ENCODE measurements at places on chromosomes 12 and 14. TPM values are rescaled to one million over a fixed set of nuclear protein-coding genes. Genes with fewer than 3 reads are reported as not detected.

GALNT8 gene
- polyA plus RNA-seq, result 45.1 TPM

GLIPR1L1 gene
- polyA plus RNA-seq, result 0.66 TPM

AMDHD1 gene
- polyA plus RNA-seq, result 0.33 TPM

LRRC10 gene
- polyA plus RNA-seq, result not detected

GRCh38 chr12:56758728-56759262, 4.3 kb upstream of the HSD17B6 start:
- DNase-seq, result no peak

GRCh38 chr14:58808828-58809227, 171.1 kb downstream of the DACT1 start:
- no peak for DNase-seq

DNA sequence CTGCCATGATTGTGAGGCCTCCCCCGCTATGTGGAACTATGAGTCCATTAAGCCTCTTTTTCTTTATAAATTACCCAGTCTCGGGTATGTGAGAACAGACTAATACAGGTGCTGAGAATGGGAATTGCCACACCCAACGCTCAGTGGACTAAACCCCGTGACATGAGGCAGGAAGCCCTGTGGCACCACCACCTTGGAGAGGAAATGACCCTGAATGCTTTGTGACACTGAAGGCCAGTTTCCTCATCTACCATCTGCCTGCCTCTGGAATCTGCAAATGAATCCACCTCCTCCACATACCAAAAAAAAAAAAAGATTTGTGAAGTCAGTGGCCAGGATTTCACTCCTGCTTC, 41.6 kb downstream of the NT5DC3 start:
- DNase-seq, result no peak

GRCh38 chr12:2955888-2956287, 3.3 kb upstream of the TEAD4 start:
- no peak for DNase-seq

GRCh38 chr14:62722406-62722805, 322.9 kb downstream of the KCNH5 start:
- DNase-seq, result no peak

DNA sequence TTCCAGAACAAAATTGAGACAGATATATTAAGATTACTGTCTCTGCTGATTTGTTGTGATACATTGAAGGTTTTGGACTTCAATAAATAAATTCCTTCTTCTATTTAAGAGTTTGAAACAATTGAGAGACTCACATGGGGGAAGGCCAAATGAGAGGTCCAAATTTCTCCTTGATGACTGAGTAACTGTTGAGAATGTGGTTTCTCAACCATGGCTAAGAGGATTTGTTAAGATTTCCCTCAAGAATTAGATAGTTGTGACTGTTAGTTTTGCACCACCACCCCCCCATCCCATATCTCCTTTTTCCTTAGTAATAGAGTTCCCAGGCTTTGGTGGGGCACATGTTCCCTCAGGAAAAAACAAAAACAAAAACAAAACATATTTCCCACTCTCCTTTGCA, 47.7 kb upstream of the IGF1 start:
- no peak for DNase-seq

- DNase-seq, result no peak
Measured at GRCh38 chr12:44077294-44077693, 241.4 kb downstream of the TMEM117 start.

DNA sequence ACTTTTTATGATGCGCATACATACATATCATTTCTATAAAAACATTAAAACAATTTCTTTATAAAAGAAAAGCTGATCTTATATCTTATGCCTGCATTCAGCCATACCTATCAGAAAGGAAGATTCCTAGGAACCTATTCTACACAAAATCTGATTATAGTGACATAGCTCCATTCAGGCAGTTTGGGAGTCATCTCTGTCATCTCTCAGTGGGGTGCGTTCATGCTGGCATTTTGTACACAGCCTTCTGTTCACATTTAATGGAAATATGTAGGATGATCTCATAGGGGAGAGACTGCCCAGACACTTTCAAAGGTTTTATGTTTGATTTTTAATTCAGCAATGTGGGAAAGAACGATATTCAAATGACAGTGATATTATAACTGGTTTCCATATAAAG, 52.9 kb downstream of the ATL1 start:
- no peak for DNase-seq

DNA sequence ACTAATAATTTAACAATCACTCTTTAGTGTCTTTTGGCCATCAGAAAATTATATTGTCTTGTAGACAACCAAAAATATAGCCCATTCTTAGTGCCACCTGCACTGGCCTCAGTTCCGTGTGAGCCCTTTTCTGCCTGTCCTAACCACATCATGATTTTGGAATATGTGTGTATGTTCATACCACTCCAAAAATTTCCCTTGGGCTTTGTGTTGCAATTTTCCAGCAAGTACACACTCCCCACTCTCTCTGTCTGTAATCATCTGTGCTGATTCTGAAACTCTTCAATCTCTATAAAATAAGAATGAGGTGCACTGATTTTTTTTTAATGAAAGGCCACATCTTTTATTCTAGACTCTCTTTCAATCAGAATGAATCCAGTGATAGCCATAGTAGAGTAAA, 196.0 kb downstream of the PIK3C2G start:
- DNase-seq, result no peak

DNA sequence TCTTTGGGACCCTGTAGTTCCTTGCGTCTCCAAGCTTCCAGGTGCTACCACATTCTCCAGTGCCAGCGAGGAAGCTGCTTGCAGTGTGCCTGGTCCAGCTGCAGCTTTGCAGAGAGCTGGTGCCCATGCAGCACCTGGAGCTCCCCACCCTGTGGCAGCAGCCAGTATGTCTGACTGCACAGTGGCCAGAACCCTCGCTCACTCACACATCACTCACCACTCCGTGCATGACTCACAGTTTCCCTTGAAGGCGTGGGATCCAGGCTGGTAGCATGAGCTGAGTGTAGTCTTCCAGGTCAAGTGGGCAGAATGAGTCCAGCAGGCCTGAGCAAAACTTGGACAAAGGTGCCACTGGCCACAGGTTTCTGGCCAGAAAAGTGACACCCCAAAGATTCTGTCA, 33.6 kb downstream of the SDR9C7 start:
- no peak for DNase-seq

All from spinal cord (tissue), 10 donors.